MCF 10A (cell line): ENCODE measurements at places on chromosomes 2 and 18.
A peak's percentile ranks its signal among the peaks of the same experiment; 100 is the strongest.

GRCh38 chr2:189527812-189528592 is 52.6 kb downstream of the SLC40A1 start:
- no peak for DNase-seq

GRCh38 chr2:238101891-238102841 is 2.0 kb downstream of the ESPNL start:
- DNase-seq, result no peak

GRCh38 chr18:37361335-37362157 is 204.1 kb downstream of the CELF4 start:
- no peak for DNase-seq

DNA sequence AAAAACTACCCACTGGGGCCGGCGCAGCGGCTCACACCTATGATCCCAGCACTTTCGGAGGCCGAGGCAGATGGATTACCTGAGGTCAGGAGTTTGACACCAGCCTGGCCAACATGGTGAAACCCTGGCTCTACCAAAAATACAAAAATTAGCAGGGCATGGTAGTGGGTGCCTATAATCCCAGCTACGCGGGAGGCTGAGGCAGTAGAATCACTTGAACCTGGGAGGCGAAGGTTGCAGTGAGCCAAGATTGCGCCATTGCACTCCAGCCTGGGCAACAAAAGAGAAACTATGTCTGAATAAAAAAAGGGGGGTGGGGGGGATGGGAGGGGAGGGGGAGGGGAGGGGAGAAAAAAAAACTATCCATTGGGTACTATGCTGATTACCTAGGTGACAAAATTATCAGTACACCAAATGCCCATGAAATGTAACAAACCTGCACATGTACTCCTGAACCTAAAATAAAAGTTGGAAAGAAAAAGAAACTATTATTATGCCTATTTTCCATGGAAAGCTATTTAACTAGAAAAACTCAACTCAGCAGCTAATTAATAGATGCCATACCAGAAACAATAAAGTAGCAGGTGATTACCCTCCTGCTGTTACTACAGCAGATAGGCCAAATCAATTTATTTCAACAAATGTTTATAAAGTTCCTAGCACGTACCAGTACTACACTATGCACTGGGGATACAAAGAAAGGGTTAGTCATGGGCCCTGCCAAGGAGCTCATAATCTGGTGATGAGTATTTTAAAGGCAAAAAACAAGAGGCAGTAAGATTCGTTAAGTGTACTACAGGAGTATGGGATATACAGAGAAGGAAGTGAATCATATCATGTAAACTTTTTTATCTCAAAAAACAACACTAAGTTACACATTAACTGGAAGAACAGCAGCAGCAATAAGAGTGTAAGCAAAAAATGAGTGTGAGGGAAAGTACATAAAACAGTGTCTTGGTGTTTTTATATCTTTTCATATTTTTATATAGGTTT is 112.8 kb upstream of the SLC39A10 start:
- DNase-seq, result peak; percentile 45

DNA sequence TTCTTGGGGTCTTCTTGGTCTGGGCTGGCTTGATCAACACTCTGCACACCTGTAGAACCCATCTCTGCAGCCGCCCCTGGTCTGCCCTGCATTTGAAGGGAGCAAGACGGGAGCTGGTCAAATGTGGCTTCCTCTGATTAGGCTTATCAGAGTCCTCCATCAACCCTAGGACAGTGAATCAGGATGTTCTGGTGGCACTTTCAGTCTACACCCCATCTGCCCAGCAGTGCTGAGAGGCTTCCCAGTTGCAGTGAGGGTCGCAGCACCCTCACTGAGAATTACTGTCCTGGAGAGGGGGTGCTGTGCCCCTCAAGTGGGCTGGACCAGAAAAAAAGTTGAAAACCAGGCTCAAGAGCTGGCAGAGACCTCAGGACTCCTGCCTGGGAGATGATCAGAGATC is 152.9 kb downstream of the DYSF start:
- DNase-seq, result no peak

DNA sequence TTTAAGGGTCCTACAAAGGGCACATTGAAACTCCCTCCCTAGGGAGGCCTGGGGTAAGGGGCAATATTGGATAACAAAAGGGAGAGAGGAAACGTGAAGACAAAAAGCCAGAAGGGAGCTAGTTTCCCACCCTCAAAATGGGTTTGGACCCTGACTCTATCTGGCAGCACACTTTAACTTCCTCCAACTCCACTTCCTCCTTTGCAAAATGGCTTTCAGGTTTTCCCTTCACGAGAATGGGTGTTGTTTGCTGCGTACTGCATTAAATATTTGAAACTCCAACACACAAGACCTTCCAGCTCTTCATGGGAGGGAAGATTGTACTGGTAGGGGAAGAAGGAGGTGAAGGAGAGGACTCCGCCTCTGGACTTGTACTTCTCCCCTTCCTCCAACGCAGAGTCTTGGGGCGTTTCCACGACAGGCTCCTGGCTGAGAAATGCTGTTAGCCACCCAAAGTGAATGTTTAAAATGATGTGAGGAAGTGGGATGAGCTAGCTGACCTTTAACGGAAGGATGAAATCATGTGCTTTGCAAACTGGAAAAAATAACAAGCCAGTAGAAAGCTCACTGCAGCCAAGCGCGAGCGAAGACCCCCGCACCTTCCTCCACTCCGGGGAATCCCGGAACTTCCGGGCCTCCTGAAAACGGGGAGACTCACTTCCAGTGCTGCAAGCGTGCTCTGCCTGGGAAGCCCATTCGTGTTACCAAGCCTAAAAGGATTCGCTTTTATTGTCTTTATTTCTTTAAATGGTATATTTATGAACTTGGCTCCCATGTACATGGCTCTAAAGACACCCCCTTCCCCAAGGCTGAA is 85.6 kb downstream of the VIT start:
- DNase-seq, result no peak

GRCh38 chr2:207975921-207976320 is 49.4 kb downstream of the PLEKHM3 start:
- no peak for DNase-seq

DNA sequence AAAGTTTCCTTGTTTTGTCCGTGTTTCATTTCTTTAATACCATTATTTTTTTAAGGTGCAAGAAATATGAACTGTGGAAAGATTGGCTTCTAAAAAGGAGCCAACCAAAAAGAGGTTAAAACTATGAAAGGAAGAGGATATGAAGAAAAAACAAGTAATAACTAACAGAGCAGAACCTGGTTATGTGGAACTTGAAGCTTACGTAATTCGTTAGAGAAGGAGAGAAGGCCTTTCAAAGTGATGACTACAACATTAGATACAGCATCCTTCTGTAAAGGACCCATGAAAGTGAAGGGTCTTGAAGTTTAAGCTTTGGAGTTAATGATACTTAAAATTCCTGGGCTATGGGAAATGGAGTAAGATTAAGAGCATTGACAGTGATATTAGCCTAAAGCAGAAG is 84.5 kb downstream of the ANKRD12 start:
- no peak for DNase-seq

GRCh38 chr18:28363124-28363523 is 186.2 kb upstream of the CDH2 start:
- DNase-seq, result no peak

GRCh38 chr2:96528006-96528699 is 8.4 kb upstream of the ARID5A start:
- no peak for DNase-seq

- no peak for DNase-seq
Observed at GRCh38 chr2:12071318-12071717, 324.9 kb downstream of the LPIN1 start.

- no peak for DNase-seq
Observed at GRCh38 chr2:237472187-237472712, 14.8 kb upstream of the MLPH start.

DNA sequence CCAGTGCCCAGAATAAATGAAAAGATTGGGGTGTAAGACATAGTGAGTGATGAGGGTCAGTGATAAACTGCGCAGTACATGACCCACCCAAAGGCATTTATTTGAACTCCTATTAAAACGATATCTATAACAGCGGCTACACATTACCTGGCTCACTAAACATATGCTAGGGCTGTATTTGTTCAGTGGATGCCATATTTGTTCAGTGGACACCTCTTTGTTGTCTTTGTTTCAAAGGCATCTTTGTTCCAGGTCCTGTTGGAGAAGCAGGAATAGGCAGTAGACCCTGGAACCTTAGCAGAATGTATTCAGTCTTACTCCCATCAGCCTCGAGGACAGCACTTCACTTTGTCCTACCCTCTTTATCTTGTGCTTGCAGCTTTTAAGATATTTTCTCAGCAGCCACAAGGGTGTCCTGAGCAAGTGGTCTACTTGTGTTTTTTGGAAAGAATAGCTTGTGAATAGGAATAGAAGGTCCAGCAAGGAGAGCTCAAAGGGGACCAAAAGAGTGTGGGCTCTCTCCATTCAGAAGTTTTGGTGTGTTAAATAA is 650.8 kb upstream of the FANCL start:
- DNase-seq, result no peak

DNA sequence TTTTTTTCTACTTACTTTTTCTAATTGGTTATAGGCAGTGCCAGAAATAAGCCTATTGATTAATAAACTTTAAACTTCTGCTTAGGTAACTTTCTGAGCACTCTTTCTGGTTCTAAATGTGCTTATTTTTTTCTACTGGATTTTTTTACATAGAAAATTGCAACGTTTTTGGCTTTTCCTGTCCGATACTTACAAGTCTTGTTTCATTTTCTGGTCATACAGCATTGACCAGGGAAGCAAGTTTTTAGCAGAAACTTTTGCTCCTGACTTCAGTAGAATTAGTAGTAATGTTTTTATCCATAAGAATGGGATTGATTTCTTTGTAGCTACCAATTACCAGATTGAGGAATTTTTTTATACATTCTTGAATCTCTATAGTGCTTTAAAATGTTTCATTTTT is 36.9 kb downstream of the NCKAP5 start:
- DNase-seq, result no peak

DNA sequence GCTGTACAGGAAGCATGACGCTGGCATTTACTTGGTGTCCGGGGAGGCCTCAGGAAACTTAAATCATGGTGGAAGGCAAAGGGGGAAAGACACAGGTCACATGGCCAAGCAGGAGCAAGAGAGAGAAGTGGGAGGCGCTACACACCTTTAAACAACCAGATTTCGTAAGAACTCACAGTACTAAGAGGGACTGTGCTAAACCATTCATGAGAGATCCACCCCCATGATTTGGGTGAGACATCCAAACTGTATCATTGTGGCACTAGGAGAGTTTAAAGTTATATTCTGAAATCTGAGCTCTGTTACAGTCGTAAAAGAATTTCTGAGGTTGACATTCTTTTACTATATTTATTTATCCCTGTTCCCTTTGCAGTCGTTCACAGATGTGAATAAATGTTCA is 116.6 kb downstream of the ICA1L start:
- DNase-seq, result peak; percentile 11

- DNase-seq, result peak; percentile 75
Observed at GRCh38 chr2:23939987-23940717, at the start of gene UBXN2A. Gene UBXN2A, plus strand, starts transcription at chr2:23940463. Its CDS starts 17,852 bp downstream, at chr2:23958315.

GRCh38 chr18:32093102-32093511 is 1.4 kb downstream of the RNF138 start:
- peak; percentile 64 for DNase-seq

DNA sequence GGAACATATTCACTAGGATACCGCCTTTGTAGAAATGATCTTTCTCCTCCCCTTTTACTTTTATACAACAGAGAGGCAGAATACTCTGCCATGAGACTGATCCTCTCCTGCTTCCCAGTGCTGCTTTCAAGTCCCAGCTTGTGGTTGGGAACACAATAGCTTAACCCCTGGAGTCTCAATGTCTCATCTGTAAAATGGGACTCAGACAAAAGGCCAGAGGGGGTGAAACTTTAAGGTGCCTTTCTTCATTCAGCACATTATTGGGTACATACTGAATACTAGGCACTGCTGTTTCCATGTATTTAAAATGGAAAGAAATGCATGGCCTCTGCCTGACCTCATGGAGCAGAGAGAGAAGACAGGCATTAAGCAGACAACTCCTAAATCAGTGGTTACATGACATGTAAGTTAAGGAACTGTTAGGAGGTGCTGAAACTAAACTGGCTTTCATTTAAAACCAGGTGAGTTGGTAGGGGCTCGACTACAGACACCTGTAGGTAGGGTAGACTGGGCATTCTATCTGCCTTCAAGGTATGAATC is 53.8 kb downstream of the MAP4K4 start:
- no peak for DNase-seq

DNA sequence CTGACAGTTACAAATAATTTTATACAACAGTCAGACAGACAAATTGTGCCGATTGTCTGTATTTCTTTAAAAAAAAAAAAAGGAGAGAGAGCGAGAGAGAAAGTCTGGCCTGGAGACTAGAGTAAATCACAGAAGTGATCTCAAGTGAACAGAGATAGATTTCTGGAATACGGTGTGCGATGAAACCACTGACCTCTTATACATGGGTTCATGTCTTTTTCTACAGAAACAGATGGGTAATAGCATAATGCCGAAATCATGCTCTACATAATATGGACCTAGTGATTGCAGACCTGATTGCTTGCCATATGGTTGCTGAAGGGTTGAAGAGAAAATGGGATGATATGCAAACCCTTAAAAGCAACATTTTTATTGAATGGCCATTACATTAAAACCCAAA is 403.3 kb upstream of the FANCL start:
- no peak for DNase-seq

DNA sequence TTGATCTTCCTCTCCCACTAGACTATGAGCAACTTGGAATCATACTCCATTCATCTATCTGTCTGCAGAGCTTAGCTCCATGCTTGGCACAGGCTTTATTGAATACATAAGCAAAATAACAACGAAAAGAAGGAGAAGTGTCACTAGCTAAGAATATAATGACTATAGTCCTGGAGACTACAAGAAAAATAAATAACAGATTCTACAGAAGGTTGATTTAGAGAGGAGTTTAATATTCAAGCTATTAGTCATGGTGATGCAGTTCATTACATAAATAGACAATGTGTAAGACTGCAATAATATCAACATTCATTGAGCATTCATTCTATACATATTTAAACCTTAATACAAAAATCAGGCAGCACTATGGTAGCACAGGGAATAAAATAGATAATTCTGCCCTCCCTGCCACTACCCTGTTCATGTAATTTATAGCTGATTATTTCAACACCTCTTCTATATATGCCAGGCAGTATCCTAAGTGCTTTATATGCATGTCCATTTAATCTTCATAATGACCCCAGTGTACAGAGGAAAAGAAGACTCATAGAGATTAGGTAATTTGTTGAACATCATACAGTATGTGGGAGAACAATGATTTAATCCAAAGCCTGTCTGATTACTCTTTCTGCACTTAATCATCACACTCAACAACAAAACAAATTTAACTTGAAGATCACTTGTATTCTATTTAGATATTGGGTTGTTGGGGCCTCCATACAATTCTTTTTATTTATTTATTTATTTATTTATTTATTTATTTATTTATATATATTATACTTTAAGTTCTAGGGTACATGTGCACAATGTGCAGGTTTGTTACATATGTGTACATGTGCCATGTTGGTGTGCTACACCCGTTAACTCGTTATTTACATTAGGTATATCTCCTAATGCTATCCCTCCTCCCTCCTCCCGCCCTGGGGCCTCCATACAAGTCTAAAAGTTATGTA is 165.3 kb downstream of the RNF152 start:
- no peak for DNase-seq
